T-helper 22 cell (primary cell): ENCODE measurements at places on chromosomes 6 and 20.

DNA sequence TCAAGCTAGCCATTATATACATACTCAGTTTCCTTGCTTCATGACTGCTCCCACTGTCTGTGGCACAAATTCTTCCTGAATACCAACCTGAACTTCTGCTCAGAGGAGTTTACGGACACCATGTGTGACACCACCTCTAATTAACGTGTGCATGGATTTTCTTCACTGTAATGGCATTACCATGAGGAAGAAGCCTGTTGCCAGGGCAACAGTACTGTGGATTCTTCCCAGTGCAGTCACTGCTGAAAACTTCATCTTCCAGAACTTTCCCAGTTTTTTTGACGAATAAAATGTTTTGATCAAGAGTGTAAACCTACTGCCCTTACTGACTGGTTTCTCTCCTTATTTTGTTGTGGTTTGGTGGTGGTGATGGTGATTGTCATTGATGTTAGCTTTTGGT, 444.3 kb upstream of the NRSN1 start:
- DNase-seq: no peak

- DNase-seq: no peak
These were observed 64.9 kb downstream of the ME1 start for GRCh38 chr6:83365931-83366330.

DNA sequence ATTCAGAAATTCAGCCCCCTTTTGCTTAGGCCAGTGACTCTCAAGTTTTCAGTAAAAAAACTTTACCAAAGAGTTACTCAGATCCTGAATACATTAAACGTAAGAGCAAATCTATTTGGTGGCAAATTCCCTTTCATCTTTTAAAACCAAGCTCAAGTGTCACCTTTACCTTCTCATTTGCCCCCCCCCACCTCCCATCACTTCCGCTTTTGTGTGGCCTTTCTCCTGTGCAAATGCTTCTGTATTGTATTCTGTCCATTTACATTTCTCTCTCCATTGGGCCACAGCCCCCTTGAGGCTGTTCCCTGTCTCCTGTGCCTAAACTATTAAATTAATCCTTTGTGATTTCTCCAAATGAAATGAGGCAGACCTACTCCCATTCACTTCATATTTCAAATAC, 1.9 kb downstream of the NOL7 start:
- DNase-seq: no peak

DNA sequence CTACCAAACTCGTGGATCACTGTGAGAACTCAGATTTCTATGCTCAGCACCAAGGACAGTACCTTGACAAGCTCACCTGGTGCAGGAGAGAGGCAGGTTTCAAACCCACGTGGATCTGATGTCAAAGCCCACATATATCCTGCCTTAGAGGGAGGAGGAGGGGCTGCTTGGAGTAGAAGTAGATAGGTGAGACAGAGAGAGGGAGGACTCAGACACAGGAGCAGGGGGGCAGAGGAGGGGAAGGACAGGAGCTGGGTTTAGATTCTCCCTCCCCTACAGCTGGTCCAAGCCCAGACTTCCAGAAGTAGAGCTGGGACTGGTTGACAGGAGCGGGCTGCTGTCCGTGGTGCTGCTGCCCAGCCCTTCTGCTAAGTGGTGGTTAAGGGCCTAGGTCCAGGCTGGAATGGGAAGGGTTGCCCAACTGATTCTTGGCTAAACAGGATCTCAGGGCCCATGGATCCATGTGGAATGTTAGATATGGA, 77.5 kb downstream of the CDH22 start:
- no peak for DNase-seq

- DNase-seq: no peak
These were observed 280.5 kb upstream of the JAG1 start for GRCh38 chr20:10954137-10954840.

- DNase-seq: no peak
These were observed 37.0 kb downstream of the AKAP7 start for GRCh38 chr6:131172222-131172621.

- no peak for DNase-seq
These were observed 23.2 kb upstream of the RIN2 start for GRCh38 chr20:19734811-19735210.

DNA sequence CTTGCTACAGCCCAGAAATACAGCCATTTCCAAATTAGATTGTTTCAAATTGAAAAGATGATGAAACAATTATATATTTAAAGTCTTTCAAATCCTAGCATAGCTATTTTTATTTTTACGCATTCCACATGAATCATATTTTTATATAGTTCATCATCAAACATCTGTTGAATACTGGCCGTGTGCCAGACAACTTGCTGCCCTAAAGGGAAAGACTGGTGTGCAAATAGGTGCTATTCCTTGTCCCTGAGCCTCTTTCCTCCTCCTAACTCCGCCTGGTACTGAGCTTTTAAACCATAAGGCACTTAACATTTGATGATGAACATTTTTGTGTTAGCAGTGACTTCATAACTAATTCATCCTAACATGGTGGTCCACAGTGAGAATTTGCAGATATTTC, 18.7 kb upstream of the PLCG1 start:
- DNase-seq: no peak

DNA sequence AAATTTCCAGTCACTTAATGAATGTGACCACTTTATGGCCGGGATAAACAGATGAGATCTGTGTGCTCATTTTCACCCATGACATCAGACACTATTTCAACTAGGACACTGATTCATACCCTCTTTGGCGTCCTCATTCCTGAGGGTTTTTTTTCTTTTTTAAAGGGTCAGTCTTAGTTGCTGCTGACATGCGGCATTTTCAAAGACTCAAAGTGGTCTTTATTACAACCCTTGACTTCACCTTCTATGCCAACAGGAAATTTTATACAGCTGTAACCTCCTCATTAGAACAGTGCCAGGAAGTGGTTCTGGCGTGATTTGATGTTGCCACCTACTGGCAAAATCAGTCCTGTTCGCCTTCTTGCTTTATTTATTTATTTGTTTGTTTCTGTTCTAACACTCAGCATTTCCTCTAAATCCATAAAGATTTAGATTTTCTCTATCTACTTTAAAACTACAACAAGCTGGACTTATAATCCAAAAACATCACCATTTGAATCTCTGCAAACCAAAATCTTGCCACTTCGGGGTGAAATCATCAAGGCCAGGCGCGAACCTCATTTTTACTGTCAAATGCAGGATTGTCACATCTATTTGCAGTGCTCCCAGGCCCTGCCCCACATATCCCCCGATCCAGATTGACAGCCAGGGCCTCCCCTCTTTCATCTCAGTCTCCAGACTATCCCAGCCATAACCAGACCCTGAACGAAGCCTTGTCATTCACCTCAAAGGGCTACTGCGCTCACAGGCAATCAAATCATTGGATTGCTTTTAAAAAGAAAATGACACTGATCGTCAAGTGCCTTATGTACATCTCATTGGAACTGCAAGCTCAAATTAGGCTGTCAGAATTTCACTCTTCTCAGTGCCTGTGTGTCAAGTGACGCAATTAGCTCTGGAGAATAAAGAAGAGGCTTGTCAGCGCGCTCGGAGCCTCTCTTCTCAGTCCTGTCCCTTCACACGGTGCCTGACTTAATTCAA, 77.5 kb downstream of the C6orf118 start:
- no peak for DNase-seq

GRCh38 chr6:124008000-124008987, 204.6 kb downstream of the NKAIN2 start:
- DNase-seq: no peak

GRCh38 chr6:137640086-137640485, 145.9 kb upstream of the OLIG3 start:
- DNase-seq: no peak

- DNase-seq: no peak
These were observed 170.0 kb downstream of the HACE1 start for GRCh38 chr6:104689551-104690205.

DNA sequence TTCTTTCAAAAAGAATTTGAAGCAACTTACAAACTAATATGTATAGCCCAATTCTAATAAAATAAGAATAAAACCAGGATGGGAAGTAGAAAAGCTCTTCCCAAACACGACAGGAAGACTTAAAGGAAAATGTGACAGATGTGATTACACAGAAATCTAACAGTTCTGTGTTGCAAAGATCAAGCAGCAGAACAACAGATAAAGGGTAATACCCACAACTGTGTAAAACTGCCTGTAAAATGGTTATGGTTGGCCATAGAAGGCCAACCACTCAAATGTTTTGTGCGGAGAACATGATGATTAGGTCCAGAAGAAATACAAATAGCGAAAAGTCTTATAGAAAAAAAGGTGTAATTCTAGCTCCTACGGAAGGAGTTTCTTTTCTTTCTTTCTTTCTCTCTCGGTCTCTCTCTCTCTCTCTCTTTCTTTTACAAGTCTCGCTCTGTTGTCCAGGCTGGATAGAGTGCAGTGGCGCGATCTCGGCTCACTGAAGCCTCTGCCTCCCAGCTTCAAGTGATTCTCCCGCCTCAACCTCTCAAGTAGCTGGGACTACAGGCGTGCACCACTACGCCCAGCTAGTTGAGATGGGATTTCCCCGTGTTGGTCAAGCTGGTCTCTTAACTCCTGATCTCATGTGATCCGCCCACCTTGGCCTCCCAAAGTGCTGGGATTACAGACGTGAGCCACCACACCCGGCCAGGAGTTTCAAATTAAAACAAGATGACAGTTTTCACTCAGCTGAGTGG, 128.5 kb downstream of the QRSL1 start:
- DNase-seq: no peak

DNA sequence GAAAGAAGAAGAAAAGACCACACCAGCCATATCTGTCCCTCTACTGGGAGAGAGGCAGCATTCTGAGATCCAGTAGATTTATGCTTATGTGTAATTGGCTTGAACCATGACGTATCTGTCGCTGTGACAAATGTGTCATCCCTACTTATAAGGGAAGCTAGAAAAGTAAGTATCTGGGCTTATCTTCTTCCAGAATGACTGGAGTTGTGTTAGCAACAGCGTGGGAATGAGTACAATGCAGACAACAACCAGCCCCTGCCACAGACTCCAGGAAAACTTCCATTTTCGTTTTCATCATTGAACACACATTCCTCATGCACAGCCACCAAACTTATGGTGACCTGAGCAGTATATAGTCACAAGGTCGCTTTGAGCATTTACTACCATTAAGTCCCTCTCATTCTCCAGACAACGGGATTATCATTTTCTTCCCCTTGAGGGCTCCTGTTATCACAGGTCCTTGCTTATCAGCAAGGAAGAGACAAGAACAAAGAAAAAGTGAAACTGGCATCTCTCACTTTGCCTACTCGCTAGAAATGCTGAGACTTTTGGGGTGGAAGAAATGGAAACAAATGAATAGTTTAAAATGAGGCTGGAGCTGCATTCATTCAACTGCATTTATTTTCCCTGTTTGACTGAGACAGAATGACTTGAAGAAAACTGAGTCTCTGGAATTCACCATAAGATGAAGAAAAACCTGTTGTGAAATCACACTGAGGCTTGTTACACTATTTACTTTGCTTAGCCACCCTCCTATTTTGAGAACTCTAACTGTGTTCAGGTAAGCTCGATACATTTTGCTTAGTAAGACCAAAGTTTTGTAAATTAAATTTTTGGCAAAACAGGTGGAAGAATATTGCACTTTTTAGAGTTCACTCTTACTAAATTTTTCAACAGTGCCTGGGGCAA, 149.3 kb upstream of the FOXQ1 start:
- no peak for DNase-seq

DNA sequence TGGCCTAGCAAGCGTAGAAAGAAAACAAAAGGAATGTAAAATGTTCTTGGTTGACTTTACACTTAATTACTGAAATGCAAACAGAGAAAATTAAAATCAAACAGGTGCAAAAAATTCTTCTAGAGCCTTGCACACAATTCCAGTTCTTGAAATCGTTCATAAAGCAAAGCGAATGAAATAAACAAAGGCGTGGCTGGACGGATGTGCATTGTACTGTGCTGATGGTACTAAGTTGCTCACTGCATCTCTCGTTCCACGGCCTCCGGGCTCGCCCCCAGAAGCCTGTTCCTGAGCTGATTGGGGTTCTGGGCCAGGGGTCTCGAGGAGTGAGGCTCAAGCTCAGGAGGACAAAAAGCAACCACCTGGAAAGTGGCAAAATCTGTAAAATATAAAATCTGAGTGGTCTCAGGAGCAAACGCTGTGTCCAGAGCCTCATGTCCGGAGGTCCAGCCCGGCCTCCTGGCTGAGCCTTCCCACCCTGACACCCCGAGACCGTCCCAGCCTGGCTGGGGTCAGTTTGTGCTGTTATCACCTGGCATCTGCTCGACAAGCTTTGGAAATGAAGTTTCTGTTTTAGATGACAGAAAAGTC, 71.3 kb downstream of the TTLL2 start:
- DNase-seq: no peak

- no peak for DNase-seq
These were observed 30.3 kb upstream of the VEGFA start for GRCh38 chr6:43739642-43740091.

GRCh38 chr6:54718541-54719023, 128.0 kb upstream of the FAM83B start:
- DNase-seq: no peak

GRCh38 chr6:130632277-130632676, 194.9 kb upstream of the SMLR1 start:
- DNase-seq: no peak

DNA sequence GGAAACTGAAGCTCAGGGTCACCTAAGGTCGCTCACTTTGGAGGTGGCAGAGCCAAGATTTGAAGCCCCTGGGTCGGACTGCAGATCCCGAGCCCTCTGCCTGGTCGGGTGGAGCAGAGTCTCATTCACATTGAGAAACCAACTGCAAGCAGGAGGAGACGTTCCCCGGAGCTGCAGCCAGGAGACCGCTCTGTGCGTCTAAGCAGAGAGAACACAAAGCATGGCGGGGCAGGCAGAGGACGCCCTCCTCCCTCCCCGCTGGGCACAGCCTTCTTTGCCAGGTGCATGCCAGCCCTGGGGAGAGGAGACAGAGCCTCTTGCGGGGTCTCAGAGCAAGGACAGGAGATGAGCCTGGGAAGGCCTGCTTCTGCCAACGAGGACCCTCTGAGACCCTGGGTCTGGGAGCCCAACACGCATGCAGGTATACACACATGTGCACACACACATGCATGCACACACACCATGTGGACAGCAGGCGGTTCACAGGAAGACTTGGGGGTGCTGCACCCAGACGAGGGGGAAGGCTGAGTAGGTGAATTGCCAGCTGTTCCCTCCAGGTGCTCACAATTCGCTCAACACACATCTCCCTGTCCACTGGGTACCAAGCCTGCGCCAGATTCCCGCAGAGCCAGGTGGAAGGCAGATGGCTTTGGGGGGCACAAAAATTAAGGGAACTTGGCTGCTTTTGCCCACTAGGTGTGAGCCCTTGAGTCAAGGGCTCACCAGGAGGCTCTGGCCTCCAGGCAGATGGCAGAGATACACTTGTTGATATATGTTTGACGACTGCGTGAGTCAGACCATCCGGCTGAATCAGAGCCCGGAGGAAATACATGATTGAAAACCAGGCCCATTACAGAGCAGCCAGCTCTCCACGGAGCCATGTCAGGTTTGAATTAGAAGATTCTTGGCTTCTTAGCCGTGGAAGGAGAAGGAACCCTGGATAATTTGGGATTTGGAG, 5.5 kb upstream of the NTSR1 start:
- no peak for DNase-seq

DNA sequence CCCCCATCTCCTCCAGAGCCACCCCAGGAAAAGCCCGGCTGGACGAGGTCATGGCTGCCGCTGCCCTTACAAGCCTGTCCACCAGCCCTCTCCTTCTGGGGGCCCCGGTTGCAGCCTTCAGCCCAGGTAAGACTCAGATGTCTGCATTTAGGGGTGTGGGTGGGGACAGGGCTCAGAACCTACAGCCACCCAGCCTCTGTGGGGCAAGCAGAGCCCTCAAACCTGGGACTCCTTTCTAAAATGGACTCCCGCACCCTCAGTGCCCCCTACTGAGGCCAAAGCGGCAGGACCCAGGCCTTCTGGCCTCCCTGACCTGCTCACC, 1.7 kb downstream of the SLC2A4RG start:
- no peak for DNase-seq

- no peak for DNase-seq
These were observed 56.1 kb downstream of the GJA1 start for GRCh38 chr6:121491576-121491975.
